GM12878 (cell line): ENCODE measurements at places on chromosomes 1 and 21.
A peak's percentile ranks its signal among the peaks of the same experiment; 100 is the strongest.

- DNase-seq: no peak
Observed at GRCh38 chr1:112906150-112906698, 49.8 kb downstream of the SLC16A1 start.

- no peak for DNase-seq
Observed at GRCh38 chr1:157774412-157774811, 2.5 kb downstream of the FCRL2 start.

DNA sequence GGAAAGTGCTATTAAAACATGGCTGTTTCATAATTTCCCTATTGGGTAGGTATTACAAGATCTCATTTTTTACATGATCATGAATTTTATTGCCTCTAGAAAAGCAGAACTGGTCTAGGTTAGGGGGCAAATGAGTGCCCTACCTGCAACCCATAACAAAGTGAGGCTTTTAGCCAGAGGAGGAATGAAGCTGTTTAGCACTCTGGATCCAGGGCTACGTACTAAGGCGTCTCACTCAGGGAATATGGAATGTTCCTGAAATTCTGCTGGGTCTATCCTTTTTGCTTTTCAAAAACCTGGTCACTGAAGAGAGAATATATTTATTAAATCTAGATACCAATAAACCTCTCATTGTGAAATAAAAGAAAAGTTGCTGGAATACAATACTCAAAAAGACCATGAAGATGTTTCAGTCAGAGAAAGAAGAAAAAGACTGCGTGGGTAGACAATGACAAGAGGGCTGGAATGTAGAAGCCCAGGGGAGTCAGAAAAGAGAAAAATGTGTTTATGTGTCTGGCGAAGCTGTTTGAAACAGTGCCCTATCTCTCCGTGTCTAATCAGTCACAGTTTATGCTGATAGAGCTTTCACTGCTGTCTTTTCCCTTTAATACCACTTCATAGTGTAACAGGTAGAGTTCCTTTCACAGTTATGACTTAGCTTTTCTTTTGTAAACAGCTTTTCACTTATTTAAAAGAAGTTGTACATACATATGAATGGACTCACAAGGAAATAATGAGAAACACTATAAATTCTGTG, 25.0 kb upstream of the SYDE2 start:
- DNase-seq: no peak

DNA sequence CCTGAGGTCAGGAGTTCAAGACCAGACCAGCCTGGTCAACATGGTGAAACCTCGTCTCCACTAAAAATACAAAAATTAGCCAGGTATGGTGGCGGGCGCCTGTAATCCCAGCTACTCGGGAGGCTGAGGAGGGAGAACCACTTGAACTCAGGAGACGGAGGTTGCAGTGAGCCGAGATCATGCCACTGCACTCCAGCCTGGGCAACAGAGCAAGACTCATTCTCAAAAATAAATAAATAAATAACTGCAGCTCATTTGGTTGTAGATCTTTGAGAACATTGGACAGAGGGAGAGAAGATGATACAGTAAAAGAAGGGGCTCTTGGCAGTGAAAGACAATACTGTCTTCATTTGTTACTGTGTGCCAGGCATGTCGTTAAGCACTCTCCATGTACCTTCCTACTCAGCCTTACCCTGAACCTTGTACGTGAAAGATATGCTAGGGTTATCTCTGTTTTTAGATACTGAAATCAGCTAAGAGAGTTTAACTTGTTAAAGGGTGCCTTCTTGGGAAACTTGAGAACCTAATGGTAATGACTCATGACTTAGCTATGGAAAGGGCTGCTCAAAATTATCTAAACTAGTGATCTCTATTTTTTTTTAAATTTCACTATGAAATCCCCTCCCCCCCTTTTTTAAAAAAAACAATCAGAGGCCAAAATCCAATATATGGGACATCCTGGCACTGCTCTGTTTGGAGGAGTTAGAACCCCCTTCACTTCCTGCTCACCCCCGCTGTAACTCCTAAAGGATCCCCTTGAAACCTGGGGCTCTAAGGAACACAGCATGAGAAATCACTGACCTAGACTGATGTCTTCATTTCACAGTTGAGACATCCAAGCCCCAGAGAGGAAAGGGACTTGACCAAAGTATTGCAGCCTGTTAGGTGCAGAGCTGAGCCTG, 6.8 kb upstream of the KPNA6 start:
- DNase-seq: no peak

DNA sequence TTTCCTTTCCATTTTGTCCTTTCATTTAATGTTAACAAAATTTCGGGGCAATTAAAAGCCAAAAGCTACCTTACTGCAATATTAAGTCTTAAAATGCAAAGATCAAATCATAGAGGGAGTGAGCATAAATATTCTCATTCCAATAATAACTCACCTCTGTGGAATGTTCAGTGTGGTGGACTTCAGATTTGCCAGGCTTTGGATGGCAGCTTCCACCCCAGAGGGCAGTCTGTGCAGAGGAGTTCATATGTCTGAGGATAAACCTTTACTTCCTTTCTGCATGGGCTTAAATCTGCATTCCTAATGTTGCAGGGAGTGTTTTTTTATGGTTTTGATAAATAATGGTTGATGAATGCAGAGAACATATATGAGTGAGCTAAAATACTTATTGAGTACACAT, 16.3 kb downstream of the KIAA0040 start:
- DNase-seq: no peak

DNA sequence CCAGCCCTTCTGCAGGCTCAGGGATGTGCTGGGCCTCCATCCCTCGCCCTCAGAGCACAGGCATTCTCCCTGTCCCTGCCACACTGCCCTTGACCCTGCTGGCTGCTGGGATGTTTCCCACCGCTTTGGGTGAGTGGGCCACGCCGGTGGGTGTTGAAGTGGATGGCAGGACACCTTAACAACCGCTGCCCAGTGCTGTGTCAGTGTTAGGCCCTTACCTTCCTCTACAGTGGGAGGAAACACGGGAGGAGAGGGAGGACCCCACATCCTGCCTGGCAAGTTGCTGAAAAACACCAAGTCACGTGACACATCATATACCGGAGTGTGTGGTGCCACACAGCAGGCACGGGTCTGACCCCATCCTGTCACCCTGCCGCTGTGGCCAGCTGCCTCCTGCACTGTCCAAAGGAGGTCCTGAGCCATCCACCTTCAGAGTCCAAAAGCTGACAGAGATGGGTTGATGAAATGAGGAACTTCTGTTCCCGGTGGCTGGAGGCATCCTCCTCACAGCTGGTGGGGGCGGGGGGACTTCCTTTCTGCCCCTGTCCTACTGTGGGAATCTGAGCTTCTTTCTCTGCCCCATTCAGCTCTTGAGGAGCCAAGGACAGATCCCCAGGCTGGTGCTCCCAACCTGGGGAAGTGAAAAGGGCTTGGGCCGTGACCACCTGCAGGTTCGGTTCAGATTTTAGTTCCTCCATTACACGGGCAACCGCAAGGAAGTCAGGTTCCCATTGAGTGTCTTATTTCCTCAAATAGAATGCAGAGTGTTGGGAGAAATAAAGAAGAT, 3.2 kb upstream of the THEMIS2 start:
- DNase-seq: peak; percentile 74

GRCh38 chr1:200281201-200281835, 128.5 kb downstream of the ZNF281 start:
- no peak for DNase-seq
